Neural progenitor cell (in vitro differentiated cells): ENCODE measurements at places on chromosomes 1 and 21. TPM values are rescaled to one million over a fixed set of nuclear protein-coding genes. Genes with fewer than 3 reads are reported as not detected.

WNT2B gene
- total RNA-seq, result 1.6 and 2.9 TPM in 2 replicates

CELA3B gene
- total RNA-seq, result not detected in 2 replicates

DNA sequence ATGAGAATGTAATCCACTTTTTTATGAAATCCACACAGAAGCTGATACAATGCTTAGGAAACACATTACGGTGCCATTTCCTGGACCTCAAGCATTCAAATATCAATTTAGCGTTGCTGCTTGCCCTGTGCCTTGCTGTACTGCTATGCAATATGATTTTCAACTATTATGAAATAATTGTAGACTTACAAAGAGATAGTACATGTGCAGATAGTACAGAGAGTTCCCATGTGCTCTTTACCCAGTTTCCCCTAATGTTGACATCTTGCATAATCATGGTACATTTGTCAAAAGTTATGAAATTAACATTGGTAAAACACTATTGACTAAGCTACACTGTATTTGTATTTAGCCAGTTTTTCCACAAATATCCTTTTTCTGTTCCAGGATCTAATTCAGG, 37.7 kb upstream of the PTBP2 start:
- H3K4me3 ChIP-seq, result no peak overlapping the region
- H3K27me3 ChIP-seq, result no peaks in the 10 kb centered on the region
- no peaks in the 10 kb centered on the region for H3K36me3 ChIP-seq
- H3K27ac ChIP-seq, result no peak overlapping the region
- peaks cover 4% of the 10 kb centered on the region for H3K4me1 ChIP-seq
- no peak for DNase-seq

DNA sequence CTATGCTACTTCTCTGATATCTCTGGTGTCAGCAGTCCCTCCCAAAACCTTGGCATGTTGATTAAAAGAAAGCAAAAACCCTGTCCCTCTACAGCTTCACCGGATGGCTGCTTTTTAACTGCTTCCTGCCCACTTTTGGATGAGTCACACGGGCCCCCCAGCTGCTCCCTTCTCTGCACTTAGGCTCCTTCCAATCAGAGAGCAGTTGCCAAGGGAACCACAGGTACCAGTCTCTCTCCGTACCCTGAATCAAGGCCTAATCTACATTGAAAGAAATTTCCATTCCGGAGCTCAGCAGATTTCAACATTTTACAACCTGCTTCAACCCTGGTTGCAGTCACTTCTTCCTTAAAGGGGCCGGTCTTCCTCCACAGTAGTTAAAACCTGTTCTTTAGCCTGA, 70.6 kb upstream of the GJB5 start:
- no peak for DNase-seq
- H3K27me3 ChIP-seq, result no peaks in the 10 kb centered on the region
- H3K4me1 ChIP-seq, result peaks cover 10% of the 10 kb centered on the region
- no peak overlapping the region for H3K27ac ChIP-seq
- H3K36me3 ChIP-seq, result no peaks in the 10 kb centered on the region
